AG04450 (cell line): ENCODE measurements at places on chromosomes 5 and 9.

DNA sequence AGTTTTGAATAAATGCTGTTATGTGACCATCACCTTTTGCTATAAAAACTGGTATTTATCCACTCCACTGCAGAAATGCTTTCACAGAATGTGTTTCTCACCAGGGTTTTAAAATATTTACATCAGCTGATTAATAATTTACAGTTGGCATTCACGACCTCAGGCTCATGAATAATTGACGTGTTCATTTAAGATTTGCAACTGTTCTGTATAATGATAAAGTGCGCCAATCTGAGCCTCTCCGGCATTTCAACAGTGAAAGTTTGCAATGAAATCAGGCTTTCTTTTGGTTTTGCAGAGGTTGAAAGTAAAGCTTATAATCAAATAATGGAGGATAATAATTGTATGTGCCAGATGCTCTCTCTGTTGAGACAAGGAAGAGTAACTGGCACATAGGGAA lies 434.9 kb downstream of the ICE1 start:
- no peak for DNase-seq

GRCh38 chr9:132090771-132091170 lies 11.1 kb upstream of the MED27 start:
- DNase-seq: no peak

DNA sequence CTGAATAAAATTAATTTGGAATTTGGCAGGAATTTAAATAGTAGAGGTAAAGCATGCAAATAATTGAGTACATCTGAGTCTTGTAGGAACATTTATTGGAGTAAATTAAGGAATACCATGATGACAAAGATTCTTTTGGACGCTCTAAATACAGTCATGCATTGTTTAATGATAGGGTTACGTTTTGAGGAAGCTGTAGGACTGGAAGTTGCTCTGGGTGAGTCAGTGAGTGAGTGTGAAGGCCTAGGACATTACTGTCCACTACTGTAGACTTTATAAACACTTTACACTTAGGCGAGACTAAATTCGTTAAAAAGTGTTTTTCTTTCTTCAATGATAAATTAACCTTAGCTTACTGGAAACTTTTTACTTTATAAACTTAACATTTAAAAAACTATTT lies 113.0 kb downstream of the FAM170A start:
- DNase-seq: no peak

- peak; percentile 66 for DNase-seq
These were observed 146.2 kb upstream of the RASA1 start for GRCh38 chr5:87121304-87122150.

GRCh38 chr5:165258197-165258771 lies 1752.9 kb downstream of the MAT2B start:
- no peak for DNase-seq

DNA sequence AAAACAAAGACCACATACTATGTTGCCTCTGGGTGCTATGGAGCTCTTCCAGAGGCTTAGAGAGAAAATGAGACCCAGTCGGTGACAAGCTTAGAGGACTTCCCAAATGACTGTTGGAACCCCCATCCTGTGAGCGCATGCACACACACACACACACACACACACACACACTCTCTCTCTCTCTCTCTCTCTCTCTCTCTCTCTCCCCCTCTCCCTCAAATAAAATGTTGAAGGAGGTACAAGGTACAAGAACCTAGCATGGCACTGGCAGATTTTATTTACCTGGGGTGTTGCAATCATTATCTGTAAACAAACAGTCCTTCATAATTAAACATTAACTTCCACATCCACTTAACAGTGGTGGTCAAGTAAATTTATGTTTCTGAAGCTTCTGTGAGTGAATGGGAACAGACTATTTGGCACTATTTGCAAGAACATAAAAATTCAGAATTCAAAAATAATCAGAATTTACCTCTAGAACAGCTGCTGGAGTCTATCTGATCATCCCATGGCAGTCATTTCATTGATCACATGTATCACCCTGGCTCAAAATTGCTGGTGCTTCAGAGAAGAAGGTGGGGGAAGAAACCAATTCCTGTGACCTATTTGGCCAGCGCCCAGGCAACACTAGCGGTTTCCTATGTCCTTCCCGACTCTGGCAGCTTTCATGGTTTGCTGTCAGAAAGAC lies 24.9 kb downstream of the TRPM3 start:
- DNase-seq: no peak

- no peak for DNase-seq
These were observed 287.2 kb downstream of the CD180 start for GRCh38 chr5:66909364-66909763.

- no peak for DNase-seq
These were observed 122.2 kb upstream of the MAN2A1 start for GRCh38 chr5:109567374-109568044.

DNA sequence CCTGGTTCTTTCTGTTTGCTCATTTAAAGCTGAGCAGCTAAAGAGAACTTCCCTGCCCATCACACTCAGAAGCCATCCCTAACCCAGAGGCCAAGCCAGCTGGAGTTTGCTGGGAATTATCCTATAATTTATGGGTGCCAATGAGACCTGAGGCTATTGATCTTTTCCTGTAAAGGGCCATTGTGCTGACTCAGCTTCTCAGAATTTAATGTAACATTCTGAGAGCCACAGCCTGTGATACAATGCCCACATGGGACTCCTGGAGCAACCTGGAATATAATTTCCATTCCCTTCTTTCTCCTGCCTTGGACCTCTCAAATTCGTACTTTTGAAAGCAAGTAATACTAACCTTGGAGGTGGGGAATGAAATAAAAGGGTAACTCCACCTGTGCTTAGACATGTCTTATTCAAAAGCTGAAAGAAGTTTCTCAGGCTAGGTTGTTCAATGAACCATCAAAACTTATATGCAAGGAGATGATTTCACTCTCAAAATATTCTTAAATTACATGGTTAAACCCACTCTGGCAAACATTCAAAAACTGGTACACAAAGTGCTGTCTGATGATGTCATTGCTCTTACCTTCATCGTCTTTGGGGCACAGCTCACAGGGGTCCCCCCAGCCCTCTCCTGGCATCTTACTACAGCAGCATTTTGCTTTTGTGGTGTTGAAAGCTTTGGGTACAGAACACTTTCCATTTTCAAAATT lies 206.7 kb downstream of the SLC12A2 start:
- no peak for DNase-seq

DNA sequence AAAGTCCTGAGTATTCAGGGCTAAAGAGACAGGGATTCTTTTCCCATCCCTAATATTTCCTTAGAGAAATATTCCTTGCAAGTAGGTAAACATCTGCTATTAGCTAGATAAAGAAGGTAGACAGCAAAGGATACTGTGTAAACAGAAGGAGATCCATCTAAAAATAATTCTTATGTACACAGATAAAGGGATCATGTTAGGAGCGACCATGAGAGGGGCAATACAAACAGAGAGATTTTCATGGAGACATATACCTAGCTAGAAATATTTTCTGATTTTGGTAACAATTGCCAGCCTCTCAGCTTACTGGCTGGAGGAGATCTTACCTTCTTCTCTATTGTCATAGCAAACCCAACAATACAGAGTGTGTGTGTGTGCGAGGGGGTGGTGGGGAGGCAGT lies 184.6 kb upstream of the DMAC1 start:
- no peak for DNase-seq

GRCh38 chr9:124450241-124450924 lies at the start of gene ADGRD2:
Gene ADGRD2 (plus strand): TSS chr9:124450451. CDS start chr9:124451667, 1,216 bp downstream.
- no peak for DNase-seq

DNA sequence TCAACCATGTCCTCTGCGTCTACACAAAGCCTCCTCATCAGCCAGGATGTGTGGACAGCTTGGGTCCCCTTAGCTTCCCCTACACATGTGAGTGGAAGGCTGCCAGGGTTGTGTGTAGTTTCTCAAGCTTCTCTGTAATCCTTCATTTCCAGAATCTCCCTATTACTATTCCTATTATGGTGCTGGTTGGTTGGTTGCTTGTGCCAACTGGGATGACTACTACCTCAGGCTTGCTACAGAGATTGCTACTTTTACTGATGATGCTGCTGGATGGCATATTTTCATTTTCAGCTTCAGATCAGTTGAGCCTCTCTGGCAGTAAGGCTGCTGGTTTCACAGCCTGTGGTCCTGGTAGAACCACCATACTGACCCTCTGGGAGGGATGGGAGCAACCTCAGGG lies 39.9 kb downstream of the ATG10 start:
- peak; percentile 4 for DNase-seq

DNA sequence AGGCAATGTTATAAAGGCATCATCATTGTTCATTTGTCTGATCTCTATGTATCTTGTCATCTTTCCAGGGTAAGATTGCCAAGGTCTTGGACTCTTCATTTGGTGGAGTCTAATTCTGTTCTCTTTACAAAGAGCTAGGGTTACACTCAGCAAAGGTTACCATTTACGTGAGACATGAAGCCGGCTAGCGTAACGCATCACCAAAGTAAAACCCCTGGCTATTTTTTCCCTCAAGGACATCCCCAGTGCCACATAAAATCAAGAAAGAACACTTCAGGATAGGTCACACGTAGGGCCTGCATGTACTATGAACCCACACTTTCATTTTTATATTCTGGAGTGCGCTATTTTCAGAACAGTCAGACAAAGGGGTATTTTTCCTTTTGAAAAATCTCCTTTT lies 20.0 kb upstream of the MYOT start:
- no peak for DNase-seq

DNA sequence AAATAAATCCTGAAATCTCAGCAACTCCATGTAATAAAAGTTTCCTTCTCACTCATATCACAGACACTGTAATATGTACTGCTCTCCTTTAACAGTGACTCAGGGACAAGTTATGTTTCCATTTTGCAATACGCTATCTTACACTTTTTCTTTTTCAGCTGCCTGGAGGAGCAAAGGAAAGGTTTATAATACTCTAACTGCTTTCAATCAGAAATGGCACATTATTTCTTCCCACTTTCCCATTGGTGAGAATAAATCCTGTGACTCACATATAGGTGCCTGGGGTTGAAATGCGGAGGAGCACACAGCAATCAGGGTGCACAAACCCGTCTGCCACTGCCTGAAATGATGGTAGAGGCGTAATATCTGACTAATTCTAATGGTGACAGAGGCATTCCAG lies 186.6 kb downstream of the HINT1 start:
- no peak for DNase-seq

DNA sequence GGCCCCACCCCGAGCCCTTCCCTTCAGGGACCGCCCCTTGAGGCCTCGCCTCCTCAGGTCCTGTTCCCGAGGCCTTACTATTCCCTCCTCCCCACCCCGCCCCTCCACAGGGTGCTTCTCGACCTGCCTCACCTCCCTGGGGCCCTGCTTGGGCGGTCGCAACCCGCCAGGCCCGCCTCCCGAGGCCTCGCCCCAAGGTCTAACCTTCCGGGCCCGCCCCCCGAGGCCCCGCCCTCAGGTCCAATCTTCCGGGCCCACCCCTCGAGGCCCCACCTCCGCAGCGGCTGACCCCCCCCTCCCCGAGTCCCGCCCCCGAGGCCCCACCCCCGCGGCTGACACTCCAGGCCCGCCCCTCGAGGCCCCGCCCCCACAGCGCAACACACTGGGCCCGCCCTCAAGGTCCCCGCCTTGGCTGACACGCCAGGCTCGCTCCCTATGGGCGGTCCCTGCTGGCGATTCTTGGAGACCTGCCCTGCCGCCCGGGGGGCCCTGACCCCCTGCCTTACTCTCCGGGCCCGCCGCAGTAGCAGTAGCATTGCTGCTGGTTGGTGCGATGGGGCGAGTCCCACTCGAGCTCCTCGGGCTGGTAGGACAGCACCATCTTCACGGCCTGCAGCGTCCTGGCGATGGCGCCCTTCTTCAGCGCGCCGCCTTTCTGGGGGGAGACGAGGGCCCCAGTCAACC lies 8.2 kb downstream of the PHF19 start:
- peak; percentile 76 for DNase-seq
